ENCODE measurements at places on chromosomes 5 and 9. TPM values are rescaled to one million over a fixed set of nuclear protein-coding genes. Genes with fewer than 3 reads are reported as not detected.

DNA sequence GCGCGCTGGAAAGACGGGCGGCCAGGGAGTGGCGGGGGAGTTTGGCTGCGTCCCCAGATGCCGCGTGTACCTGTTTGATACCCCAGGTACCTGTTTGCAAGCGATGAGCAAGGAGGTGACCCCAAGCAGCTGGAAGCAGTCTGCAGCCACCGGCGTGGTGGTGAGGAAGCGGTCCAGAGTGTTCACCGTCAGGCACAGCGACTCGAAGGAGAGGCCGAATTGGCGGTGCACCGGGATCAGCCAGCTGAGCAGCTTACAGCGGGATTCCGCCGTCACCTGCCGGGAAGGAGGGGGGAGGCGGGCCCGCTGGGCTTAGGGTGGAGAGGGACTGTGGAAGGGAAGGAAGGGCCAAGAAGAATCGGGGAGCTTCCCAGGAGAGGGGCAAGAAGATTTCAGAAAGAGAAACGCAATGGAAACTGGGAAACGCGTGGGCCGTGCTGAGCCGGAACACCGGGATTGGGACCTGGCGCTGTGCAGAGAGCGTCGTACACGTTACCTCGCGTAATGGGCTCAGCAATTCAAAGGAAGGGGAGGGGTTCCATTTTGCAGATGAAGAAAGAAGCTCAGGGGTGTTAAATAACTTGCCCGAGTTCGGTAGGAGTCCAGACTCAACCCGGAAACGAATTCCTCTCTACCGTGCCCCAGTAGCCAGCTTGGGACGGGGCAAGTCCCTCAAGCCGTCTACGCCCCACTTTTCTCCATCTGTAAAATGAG is 980 bp downstream of the CCNO start:
- H3K27me3 ChIP-seq: peaks cover 84% of the 10 kb centered on the region
- H3K27ac ChIP-seq: no peak overlapping the region
- DNase-seq: no peak
- no peaks in the 10 kb centered on the region for H3K36me3 ChIP-seq
- peaks cover 9% of the 10 kb centered on the region for H3K4me1 ChIP-seq

GRCh38 chr5:108654051-108654450 is 93.6 kb upstream of the FER start:
- H3K36me3 ChIP-seq: no peaks in the 10 kb centered on the region
- no peak overlapping the region for H3K27ac ChIP-seq
- H3K27me3 ChIP-seq: no peaks in the 10 kb centered on the region
- H3K4me1 ChIP-seq: peaks cover 8% of the 10 kb centered on the region
- no peak overlapping the region for H3K4me3 ChIP-seq
- DNase-seq: peak; percentile 70

DNA sequence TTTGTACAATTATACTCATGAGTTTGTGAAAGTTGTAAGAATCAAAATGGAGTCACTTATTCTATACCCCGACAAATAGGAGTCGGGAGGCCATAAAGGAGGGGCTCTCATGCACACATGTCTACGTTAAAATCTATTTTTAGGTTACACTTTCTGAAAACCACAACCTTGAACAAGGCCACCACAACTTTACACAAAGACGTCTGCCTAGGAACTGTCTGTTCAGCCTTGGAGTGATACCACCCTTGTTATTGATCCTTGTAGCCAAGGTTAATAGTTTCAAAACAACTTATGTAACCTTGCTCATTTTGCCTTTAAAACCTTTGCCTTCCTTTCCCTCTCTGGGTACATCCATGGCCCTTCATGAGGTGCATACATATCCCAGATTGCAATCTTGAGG is 4.1 kb upstream of the NDFIP1 start:
- H3K27me3 ChIP-seq: peaks cover 3% of the 10 kb centered on the region
- peaks cover 3% of the 10 kb centered on the region for H3K4me1 ChIP-seq
- no peak overlapping the region for H3K4me3 ChIP-seq
- no peak for DNase-seq
- no peak overlapping the region for H3K27ac ChIP-seq
- H3K36me3 ChIP-seq: no peaks in the 10 kb centered on the region

Gene RASGEF1C
- total RNA-seq: not detected

- H3K4me1 ChIP-seq: no peaks in the 10 kb centered on the region
- H3K27me3 ChIP-seq: no peaks in the 10 kb centered on the region
- peaks cover 24% of the 10 kb centered on the region for H3K36me3 ChIP-seq
- DNase-seq: no peak
These were observed 73.3 kb downstream of the INSL6 start for GRCh38 chr9:5112109-5112592.

DNA sequence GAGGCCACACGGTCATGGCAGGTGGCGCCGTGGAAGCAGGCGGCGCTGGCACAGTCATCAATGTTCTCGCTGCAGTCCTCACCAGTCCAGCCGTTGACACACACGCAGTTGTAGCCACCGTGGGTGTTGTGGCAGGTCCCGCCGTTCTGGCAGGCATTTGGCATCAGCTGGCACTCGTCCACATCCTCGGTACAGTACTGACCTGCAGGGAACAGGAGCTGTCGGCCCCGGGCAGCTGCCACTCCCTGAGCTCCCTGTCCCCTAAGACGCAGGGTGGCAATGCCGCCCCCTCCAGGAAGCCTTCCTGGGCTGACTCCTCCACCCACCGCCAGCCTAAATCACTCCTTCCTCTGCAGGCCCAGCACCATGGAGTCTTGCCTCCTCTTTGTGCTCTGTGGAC is 27.2 kb downstream of the NOTCH1 start:
- no peaks in the 10 kb centered on the region for H3K27me3 ChIP-seq
- H3K4me3 ChIP-seq: no peak overlapping the region
- no peak for DNase-seq
- no peak overlapping the region for H3K27ac ChIP-seq
